ENCODE measurements at places on chromosomes 4 and X.

GRCh38 chr4:8705161-8706145 lies 112.9 kb downstream of the CPZ start:
- no peak for DNase-seq

GRCh38 chr4:55411621-55412020 lies 15.9 kb downstream of the TMEM165 start:
- DNase-seq: no peak

DNA sequence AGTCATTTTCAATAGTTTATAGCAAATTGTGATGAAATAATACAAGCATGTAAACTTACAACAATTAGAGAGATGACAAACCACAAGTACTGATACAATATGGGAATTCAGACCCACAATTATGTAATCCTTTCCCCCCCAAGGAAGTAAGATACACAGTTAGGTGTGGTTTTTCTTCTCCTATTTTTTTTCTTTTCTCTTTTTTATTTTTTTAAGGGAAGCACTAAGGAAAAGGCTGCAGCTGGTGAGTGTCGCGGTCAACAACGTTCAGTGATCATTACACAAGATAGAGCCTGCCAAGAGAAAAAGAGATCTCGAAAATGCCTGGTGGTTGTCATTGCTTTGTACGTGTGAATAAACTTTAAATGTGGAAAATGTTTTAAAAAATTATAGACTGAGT lies 9.8 kb downstream of the NDNF start:
- no peak for DNase-seq

DNA sequence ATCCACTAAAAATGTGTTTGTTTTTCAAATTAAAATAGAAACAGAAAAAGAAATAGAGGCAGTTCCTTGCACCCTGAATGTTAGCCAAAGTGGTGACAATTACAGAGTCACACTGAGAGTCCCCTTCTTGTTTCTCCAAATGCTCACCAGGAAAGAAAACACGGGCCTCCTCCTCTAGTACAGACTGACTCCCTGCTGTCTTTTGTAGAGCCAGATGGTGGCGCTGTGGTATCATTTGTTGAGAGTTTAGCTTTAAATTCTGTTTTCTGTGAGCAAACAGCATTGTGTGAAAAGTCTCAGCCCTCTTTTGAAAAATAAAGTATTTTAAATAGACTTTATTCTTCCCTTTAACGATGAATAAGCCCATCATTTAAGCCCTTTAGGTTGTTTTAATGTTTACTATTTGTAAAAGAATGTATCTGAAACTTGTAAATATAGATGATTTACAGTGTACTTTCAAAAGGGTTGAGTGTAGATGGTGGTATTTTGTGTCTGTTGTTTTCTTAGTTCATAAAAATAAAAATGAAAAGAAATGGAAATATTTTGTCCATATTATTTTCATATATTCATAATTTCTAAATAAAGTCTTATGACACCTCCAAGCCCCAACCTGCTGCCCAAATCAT lies 36.9 kb upstream of the ATOH1 start:
- DNase-seq: no peak

GRCh38 chr4:158080354-158080753 lies 92.5 kb downstream of the GASK1B start:
- DNase-seq: no peak

DNA sequence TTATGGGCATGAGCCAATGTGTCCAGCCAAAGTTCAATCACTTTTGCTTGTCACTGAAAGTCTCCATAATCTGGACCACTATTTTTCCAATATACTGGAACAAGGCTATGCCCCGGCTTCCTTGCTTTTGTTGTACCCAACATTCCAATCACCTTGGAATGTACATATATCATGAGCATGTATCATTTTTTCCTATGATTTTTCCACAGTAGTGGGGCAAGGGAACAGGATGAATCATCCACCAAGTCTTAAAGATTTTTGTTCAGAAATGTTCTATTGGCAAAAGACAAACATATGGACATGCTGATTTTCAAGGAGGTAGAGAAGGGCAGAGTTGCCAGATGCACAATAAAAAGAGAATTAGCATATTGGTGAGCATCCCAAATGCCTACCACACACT lies 548.1 kb upstream of the INTU start:
- no peak for DNase-seq

GRCh38 chrX:97609938-97610337 lies 726.2 kb downstream of the RPA4 start:
- DNase-seq: no peak

GRCh38 chr4:173057442-173057841 lies 111.2 kb upstream of the GALNT7 start:
- no peak for DNase-seq

DNA sequence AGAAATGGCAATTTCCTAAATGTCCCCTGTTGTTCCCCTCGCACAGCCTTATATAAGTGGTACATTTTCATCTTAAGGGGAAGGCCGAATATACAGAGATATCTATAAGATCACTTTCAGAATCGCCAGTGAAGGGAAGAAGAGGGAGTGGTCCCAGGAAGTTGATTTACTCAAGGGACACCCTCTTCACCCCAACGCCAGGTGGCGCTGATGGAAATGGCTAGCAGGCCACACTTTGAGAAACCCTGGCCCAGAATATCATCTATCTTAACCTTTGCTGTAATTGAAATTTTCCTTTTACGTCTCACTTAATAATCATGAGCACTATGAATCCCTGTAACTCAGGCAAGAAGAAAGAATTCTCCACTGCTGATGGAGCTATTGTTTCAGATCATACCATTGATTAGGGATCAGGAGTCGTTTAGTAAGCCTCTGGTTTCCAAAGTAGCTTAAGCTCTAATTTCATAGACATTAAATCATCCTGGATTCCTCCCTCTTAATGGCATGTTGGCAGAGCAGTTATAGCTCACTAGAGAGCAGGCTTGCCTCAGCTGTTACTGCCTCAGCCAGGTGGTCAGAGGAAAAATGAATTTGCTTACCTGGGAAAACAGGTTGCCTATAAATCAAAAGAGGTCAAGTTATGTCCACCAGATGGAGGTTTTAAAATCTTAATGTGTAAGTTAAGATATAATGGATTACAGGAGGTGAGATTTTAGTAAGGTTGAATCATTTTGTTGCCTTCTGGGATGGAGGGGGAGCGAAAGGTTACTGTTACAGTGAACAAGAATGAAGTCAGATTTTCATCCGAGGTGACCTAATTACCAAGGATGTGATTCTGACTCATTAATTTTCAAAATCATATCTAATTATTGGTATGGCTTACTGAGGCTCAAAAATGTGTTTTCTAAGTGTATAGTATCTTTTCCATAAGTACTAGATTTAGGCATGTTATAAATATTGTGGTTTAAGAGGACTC lies 941.2 kb upstream of the TENM3 start:
- DNase-seq: no peak

GRCh38 chr4:40350627-40351227 lies 15.6 kb downstream of the CHRNA9 start:
- DNase-seq: no peak

GRCh38 chr4:20046931-20047677 lies 204.6 kb upstream of the SLIT2 start:
- no peak for DNase-seq

- no peak for DNase-seq
These were observed 15.0 kb downstream of the G6PD start for GRCh38 chrX:154531626-154532025.

DNA sequence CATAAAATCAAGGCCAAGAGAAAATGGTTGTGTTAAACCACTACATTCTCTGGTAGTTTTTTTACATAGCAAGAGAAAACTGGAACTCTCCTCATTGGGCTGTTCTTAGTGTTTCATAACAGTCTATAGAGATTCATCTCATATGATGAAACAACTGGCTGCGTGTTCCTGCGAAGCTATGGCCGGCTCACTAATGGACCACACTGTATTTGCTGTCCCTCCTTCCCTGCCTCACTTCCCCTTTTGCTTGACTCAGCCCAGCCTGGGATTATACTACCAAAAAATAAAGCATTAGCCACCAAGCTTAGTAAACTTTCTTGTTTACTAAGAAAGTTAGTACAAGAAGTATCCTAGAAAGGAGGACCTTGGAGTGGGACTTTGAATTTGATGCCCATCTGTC lies 31.6 kb upstream of the LSM6 start:
- DNase-seq: no peak

DNA sequence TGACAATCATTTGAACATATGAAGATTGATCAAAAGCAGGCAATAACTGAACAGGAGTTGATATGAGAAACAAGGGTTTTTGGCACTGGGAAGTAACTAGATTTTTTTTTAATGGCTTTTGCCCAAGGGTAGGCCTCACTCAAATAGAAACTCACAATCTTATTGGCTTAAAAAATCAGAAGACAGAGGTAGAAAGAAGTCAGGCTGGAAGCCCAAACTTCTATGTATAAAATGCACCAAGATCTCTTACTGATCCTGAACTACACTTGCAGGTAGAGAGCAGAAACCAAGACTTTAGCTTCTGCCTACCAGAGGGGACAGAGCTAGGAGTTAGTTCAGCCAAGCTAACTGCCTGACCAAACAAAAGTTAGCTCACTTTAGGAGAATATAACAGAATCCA lies 74.9 kb downstream of the ADGRA3 start:
- DNase-seq: no peak

DNA sequence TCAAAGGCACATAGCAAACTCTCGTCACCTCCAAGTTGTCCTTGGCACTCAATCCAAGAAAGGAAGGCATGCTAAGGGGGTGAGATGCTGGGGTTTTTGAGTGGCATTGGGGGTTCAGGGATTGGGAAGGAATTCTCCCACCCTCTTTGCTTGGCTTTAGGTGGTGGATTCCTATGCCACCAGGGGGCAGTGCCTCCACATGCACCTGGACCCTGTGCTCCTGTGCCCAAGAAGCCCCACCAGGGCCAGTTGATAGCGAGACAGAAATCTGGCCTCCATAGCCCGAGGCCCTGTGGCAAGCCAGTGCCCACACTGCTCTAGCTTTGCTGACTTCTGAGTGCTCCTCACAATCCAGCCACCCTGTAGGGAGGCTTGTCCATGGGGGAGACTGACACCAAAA lies 2.0 kb upstream of the FATE1 start:
- DNase-seq: no peak

DNA sequence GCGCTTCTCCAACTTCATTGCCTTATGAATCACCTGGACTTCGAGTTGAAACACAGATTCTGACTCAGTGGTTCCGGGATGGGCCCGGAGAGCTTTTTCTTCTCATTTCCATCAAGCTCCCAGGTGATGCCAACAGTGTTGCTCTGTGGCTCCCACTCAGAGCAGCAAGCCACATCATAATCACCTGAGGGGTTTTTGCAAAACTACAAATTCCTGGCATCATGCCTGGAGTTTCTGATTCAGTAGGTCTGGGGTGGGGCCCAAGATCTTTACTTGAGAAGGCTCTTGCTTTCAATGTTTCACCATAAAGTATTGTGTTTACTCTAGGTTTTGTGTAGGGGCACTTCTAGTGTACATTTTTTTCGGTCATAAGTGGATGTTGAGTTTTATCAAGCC lies 7.0 kb downstream of the MTM1 start:
- DNase-seq: no peak

Measured in stimulated activated CD8-positive, alpha-beta memory T cell treated with anti-CD3 and anti-CD28 coated beads, Interleukin-15, amount 100 ng/mL, for 48 hours (primary cell).